ENCODE measurements at places on chromosomes 16 and 17.

DNA sequence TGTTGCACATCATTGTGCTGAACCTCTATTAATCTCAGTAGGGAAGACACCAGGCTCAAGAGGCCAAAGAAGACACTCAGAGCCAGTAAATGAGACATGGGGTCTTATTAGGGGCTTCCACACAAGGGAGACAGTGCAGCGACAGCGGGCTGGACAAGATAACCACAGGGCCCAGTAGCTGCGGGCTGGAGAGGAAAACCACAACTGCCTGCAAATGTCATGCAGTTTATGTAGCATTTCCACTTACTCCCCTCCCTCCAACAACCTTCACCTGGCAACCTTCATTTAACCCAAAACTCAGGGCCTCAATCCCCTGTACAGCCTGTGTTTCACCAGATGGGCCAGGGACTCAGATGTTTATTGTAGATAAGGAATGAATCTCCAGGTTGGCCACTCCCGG is 185.6 kb downstream of the UTP18 start:
- no peak for DNase-seq

DNA sequence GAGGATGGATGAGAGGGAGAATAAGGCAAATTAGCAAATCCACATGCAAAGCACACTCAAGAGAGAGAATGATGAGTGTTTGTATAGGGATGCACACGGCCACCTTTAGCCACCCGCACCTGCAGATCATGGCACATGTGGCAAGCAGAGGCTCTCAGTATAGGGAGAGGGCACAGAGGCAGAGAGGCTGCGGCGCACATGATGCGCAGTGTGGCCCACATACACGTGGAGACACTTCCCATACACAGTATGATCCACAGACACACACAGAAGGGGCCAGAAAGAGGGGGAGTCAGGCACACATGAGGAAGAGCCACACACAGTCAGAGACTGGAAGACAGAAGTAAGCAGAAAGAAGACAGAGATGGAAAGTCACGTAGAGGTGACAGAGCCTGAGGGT is 6.5 kb upstream of the CHD3 start:
- no peak for DNase-seq

GRCh38 chr17:35080536-35080935 is 17.0 kb upstream of the RFFL start:
- no peak for DNase-seq

GRCh38 chr16:11273721-11274324 is 394 bp upstream of the PRM3 start:
- DNase-seq = no peak

DNA sequence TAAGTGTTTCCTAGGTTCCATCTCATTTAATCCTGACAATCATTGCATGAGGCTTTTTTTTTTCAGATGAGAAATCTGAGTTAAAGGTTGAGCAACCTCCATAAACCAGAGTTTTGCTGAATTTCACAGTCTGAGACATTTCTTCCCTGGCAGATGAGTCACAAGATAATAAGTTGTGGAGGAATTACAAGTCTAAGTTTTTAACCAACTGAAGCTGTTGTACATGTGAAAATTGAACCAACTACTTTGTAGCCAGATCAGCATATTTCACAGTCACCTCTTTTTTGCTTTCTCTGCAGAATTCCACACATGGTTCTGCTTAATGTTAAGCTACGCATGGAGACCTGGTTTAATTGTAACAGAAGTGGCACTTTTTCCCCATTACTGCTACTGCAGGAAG is 765.6 kb downstream of the CDH11 start:
- no peak for DNase-seq

DNA sequence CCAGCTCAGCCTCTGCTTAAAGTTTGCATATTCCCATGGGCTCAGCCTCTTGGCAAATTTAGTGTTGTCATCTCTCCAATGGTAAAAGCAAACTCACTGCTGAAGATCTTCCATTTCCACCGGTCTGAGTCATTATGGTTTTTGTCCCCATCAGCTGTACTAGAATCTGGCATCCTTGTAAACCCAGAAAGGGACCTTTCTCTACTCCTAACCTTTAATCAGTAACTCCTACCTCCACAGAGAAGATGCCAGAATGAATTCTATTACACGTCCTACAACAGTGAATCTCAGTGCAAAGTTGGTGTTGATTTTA is 45.8 kb downstream of the ZNF652 start:
- no peak for DNase-seq

DNA sequence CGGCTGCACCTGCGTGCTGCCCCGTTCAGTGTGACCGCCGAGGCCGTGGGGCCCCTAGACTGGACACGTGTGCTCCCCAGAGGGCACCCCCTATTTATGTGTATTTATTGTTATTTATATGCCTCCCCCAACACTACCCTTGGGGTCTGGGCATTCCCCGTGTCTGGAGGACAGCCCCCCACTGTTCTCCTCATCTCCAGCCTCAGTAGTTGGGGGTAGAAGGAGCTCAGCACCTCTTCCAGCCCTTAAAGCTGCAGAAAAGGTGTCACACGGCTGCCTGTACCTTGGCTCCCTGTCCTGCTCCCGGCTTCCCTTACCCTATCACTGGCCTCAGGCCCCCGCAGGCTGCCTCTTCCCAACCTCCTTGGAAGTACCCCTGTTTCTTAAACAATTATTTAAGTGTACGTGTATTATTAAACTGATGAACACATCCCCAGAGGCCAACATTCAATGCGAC is 1.7 kb downstream of the IL17C start:
- no peak for DNase-seq

- no peak for DNase-seq
Observed at GRCh38 chr17:77471984-77472461, 331.3 kb downstream of the SEC14L1 start.

DNA sequence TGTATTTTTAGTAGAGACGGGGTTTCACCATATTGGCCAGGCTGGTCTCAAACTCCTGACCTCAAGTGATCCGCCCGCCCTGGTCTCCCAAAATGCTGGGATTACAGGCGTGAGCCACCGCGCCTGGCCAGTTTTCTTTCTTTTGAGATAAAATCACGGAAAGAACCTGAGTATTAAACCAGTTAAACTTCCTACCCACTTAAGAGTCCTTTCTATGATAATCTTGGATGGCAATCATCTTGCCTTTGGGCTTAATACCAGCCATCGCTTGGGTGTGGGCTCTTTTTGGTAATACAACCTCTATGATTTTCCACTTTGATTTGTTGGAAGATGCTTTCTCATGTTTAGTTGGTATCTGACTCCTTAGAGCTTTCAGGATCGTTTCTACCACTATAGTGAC is 24.0 kb downstream of the PITPNC1 start:
- no peak for DNase-seq

GRCh38 chr16:30349675-30350074 is 5.4 kb downstream of the CD2BP2 start:
- no peak for DNase-seq

GRCh38 chr16:55000595-55000994 is 69.9 kb downstream of the IRX5 start:
- no peak for DNase-seq

DNA sequence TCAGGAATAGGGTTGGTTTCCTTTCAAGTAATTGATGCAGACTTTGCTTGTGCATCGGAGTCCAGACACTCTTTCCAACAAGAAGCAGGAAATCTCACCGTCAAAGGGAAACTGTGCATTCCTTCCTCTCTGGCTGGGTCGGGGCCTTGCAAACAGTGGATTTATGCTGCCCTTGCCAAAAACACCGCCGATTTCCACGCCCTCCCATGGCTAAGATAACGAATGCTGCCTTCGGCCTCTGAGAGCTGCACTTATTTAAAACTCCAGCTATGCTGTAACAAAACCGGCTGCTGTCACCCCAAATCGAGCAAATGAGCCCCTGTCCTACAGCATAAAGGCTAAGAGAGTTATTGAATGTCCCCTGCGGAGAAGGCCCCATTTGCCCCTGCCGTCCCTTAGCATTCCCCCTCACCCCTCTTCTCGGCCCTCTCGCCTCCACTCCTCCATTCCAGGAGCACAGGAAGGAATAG is 275.5 kb upstream of the IRX5 start:
- DNase-seq = no peak

DNA sequence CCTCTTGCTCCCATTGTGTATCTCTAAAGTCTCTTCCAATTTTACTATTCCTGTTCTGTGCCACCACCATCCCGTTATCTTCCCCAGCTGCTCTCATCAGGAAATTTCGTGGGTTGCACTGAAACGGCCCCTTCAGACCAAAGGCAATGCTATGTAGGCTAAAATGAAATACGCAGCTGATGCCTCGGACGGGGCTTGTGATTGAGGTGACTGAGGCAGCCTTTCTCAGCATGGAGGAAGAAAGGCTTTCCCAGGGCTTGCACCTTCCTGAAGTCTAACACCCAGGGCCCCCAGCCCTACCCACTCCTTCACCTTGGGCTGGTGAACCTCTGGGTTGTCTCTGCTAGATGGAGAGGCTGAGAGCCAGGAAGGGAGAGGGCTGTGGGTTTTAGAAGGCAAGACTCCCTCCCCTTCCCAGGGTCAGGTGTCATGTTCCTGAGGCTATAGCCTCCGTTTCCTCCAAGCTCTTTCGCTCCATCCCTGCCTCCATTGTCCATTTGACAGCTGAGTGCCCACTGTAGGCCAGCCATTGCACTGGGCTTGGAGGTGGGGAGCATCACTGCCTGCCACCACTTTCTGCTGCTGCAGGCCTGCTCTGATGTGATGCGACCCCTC is 7.8 kb downstream of the CCDC200 start:
- DNase-seq = no peak

DNA sequence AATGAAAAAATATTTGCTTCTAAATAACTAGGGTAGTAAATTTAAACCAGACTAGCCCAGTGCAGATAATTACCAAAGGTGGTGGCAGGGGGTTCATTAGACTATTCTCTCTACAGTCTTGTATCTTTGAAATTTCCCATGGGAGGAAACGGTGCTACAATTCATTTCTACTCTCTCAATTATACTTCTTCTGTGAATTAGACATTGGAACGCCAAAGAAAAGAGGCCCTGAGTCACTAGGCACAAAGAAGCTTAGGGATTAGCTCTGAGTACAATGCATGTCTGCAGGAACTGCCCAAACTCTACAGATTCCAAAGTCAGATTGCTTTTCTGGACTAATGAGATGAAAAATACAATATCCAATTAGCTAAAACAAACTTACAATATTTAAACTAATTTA is 30.7 kb upstream of the ARL6IP1 start:
- DNase-seq = no peak

- DNase-seq = peak; percentile 74
Observed at GRCh38 chr17:8223356-8224126, 13.2 kb upstream of the AURKB start.

GRCh38 chr17:21042458-21043295 is at the start of gene USP22:
USP22 (minus strand) TSS chr17:21043011; CDS start chr17:21042835, 176 bp downstream.
- DNase-seq = peak; percentile 99

GRCh38 chr16:3520841-3521240 is 20.0 kb downstream of the CLUAP1 start:
- DNase-seq = no peak

DNA sequence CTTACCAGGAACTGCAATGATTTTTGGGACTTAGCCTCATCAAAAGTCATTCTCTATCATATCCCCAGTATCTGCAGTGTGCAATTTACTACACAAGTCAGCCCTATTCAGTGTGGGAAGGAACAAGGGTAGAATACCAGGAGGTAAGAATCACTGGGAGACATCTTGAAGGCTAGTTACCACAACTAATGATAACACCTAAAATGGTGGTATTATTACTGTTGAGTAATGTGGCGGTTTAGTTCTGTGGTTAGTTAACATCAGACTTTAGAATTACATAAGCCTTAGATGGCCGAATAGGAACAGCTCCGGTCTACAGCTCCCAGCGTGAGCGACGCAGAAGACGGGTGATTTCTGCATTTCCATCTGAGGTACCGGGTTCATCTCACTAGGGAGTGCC is 567.9 kb upstream of the CDH11 start:
- no peak for DNase-seq

DNA sequence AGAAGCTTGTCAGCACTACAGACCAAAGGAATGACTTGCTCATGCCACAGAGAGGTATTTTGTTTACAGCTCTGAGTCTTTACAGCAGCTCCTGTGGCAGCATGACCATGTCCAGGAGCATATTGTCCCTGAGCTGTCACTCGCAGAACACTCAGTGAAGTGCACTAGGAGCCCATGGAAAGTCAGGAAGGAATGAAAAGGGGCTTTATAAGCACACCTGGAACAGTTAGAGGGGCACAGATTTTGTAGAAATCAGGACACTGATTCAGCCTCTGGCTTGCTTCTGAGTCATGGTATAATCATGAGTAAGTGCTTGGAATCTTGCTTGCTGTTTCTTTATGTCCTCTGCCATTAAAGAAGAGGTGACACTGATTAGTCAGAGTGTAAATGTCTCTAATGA is 41.0 kb downstream of the TADA2A start:
- no peak for DNase-seq

- DNase-seq = no peak
Observed at GRCh38 chr17:54933921-54934320, 33.3 kb downstream of the TOM1L1 start.

DNA sequence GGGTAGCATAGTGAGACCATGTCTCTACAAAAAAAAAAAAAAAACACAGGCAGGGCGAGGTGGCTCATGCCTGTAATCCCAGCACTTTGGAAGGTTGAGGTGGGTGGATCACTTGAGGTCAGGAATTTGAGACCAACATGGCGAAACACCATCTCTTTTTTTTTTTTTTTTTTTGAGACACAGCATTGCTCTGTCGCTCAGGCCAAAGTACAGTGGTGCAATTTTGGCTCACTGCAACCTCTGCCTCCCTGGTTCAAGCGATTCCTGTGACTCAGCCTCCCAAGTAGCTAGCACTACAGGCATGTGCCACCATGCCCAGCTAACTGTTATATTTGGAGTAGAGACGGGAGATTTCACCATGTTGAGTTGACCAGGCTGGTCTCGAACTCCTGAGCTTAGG is 5.1 kb downstream of the RAMP2 start:
- no peak for DNase-seq

- peak; percentile 71 for DNase-seq
Observed at GRCh38 chr17:2398655-2399571, 1.9 kb downstream of the MNT start.

All from NCI-H748 treated with DMSO at 0.1 percent for 48 hours (cell line).